RCC 7860 (cell line): ENCODE measurements at places on chromosomes 2 and 18.

GRCh38 chr18:73563345-73563744 is 584.3 kb downstream of the FBXO15 start:
- no peak for DNase-seq

DNA sequence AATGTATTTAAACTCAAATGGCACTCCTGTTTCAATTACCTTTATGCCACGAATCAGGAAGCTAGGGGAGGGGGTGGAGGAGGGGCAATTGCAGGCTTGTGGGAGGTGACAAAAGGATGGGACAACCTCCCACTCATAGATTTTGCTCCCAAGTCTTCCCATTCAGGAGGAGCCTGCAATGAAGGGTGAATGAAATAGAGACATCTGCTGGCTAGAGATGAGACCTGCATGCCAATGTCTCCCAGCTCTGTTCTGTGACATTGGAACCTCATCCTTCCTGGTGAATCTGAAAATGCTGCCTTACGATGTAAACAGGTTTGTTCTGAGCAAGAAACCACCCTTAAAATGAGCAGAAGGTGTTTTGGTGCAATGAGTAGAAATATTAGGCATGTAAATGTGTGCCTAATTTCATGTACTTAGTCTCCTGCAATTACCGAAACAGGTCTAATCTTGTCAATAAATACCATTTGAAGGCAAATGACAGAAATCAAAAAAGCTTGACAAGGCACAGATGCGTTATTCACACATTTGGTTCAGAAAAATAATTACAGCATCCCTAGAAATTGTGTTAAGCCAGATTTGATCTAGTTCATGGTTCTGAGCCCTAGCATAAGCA is 2.7 kb upstream of the PID1 start:
- DNase-seq = peak; percentile 72

DNA sequence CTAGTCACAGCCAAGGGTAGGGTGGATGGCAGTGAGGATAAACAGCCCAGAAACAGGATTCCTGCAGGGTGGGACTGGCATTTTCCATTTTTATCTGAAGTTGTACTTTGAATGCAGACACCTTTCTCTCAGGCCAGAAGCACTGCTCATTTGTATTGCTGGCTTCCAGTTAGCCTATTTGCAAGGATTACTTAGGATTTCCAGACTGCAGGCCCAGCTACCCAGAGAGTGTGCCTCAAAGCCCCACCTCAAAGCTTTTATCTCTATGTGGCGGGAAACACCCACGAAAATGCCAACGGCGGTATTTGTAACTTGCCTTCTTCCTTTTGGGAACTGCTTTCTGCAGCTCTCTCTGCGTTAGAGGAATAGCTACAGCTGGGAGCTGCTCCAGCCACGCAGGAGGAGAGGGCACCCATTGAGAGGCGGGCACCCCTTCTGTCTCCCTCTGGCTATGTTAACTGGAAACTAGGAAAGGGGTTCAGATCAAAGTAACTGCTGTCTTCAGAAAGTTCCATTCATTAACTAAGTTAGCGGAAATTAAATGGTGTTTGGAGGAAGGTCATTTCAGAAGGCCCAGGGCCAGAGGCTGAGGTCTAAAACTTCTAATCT is 144.9 kb downstream of the TGIF1 start:
- DNase-seq = no peak

DNA sequence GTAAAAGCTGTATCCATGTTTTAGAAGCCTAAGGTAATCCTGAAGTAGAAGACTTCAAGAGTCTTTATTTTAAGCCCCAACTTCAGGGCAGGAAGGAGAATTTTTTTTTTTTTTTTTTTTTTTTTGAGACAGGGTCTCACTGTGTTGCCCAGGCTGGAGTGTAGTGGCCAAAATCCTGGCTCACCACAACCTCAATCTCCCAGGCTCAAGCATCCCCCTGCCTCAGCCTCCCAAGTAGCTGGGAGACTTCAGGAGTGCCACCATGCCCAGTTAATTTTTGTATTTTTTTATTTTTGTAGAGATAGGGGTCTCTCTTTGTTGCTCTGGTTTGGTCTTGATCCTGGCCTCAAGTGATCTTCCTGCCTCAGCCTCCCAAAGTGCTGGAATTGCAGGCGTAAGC is 3.3 kb upstream of the RNF152 start:
- no peak for DNase-seq

DNA sequence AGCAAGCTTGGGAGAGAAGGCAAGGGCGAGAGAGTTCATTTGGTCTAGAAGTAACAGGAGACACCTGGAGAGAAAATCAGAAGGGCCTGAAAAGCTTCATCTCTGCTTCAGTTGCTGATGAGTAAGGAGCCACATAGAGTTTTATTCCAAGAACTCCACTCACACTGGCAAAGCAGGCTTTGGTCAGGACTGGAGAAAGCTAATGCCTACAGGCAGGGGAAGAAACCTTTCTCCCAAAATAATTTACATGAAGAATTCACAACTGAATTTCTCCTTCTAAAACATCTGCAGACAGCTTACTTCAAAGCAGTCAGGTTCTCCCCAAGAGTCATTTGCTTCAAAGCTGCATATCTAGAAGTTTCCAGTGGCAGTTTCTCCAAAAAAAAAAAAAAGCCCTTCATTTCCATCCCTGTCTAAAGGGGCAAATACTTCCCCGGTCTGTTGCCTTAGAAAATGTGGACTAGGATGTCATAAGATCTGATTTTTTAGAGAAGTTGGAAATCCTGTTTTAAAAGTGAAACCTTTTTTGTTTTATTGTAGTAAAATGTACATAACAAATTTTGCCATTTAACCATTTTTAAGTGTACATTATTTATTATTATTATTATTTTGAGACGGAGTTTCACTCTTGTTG is 46.3 kb downstream of the TMEM247 start:
- DNase-seq = no peak

DNA sequence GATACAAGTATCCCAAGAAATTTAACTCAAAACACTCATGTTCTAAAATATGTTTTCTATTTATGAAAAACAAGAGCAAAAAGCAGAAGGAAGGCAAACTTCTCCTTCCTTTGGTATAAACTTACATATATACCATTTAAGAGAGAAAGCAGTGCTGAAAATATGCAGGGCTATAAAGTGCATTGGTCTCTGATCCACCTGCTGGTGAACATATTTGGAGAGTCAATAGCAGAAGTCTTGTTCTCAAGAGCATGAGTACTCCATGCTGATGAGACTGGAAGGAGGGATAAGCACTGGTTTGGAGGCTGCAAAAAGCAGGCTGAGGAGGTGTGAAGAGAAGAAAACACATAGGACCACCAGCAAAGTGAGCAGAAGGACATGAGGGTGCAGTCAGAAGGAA is 391.2 kb downstream of the STK39 start:
- DNase-seq = no peak

DNA sequence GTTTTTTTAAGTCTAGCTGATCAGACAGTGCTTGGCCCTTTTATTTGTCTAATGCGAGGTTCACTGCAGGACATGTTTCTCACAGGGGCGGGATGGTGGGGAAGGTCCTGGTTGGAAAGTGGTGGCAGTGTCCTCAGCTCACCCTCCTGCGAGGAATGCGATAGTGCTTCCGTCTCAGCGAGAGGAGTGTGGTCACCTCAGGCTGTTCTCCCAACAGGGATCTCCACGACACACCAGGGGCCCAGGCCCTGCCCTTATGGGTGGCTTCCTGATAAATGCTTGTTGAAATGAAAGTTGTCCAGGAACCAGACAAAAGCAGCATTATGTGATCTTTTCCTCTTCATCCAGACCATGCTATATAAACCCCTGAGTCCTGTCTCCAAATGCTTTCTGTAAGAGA is 70.1 kb downstream of the BOLA3 start:
- DNase-seq = no peak

GRCh38 chr2:113164930-113165585 is 8.7 kb upstream of the PSD4 start:
- no peak for DNase-seq

- peak; percentile 75 for DNase-seq
These were observed 24.4 kb downstream of the NFE2L2 start for GRCh38 chr2:177239932-177240630.

GRCh38 chr2:226715347-226715990 is 84.2 kb downstream of the IRS1 start:
- no peak for DNase-seq

DNA sequence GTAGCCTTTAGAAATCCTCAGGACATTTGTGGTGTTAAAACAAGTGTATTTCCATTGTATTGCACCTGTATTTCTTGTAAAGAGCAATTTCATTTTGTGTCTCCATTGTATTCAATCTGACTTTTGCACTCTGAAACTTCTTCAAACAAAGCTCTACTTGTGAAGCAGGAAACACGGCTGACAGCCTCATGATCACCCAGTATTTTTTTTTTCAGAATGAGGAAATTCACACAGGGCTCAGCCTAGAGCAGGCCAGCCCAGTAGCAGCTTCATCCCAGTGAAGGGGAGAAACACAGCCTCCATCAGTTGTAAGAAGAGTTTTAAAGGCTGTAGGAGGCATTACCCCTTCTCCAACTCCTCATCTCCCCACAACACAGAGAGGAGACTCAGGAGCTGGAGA is 175.9 kb upstream of the KLHL29 start:
- no peak for DNase-seq

GRCh38 chr2:2455151-2455550 is 124.1 kb upstream of the MYT1L start:
- DNase-seq = peak; percentile 38

GRCh38 chr2:47076586-47077441 is 78.3 kb downstream of the STPG4 start:
- peak; percentile 99 for DNase-seq

DNA sequence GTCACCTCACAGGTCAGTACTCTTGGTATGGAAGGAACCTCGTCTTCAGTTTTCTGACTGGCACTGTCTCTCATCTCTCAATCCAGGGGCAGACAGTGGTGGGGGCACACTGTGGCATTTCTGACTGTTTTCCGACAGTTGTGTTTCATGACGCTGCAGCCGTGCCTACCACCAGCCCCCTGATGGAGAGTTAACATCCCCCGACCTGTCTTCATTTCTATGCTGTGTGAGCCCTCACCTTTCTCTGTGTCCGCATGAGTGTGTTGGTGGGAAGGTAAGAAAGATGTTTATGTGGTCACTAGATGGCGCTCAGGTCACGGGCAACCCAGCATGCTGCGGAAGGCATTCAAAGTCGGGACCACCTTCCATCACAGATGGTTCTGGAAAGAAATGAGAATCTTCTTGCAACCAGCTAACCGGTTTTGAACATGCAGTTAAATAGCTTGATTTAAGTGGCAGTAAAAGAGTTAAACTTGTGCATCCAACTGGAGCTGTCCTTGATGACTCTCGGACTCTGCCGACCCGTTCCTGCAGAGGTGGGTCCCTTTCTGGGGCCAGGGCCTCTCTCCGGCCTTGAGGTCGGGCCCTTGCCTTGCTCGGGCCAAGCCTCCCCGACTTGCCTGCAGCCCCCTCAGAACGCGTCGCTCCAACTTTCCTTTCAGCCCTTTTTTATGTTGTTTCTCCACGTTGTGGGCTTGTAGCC is 92.4 kb downstream of the DYSF start:
- peak; percentile 54 for DNase-seq

DNA sequence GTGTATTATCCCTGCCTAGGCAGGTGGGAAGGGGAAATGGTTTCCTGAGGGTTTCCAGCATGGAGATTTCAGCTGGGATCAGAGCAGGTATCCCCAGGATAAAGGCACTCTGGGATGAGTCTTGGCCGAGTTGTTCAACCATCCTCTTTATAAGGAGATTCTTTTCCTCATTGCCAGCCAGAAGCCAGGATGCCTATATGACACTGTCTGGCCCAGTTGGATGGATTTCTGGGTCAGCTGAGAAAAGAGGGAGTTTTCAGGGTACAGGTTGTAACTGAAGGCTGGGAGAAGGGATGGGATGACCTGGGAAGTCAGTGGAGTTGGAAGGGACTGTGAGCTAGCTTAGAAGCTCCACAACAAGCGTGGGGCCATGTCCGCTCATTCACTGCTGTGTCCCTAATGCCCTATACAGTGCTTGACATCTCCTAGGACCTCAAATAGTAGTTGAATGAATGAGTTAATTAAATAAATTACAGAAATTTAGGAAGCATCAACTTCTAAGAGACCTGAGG is 8.3 kb downstream of the RHOB start:
- DNase-seq = no peak

GRCh38 chr18:54261894-54262293 is 7.4 kb upstream of the POLI start:
- DNase-seq = no peak

- DNase-seq = no peak
These were observed 231.9 kb downstream of the ALPK2 start for GRCh38 chr18:58396966-58397365.

DNA sequence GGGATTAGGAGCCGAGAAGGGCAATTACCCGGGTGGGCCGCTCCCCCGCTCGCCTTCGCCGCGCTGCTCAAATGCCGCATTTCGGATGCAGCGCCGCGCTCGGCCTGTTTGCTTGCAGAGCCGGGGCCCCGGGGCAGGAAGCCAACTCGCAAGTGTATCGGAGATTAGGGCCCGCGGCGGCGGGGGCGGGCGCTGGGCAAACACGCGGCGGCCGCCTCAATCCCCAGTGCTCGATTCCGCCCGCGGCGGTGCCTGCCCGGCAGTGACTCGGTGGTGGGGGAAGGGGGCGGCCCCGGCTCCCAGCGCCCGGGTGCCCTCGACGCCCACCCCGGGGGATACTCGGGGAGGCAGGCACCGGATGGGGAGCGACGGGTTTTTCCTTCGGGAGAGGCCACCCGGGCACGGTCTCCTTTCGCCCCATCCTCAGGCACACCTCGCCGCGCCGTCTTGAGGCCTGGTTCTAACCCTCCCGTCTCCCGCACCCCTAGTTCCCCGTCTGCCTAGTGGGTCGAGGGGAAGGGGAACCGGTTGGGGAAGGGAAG is 26.6 kb upstream of the NOTO start:
- DNase-seq = no peak

DNA sequence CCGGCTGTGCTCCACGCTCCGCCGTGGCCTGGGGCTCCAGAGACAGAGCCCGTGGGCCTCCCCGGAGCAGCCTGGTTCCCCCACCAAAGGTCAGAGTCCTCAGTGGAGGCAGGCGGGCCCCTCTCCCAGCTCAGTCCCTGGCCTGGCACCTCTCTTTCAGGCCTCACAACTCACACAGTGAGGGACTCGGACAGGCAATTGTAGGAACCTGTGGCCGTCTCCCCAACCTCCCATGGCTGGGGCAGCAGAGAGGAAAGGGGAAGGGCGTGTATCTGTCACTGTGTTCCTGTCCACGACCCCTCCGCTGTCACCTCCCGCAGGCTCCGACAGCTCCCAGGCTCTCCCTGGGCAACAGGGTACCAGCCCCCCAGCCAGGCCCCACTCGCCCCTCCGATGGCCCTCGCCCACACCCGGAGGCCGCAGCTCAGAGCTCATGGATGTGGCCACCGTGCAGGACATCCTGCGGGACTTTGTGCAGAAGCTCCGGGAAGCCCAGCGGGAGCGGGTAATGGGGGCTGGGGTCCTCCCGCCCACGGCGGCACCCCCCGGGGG is 32.4 kb upstream of the SNED1 start:
- no peak for DNase-seq
